Stimulated activated CD4-positive, alpha-beta T cell treated with anti-CD3 and anti-CD28 coated beads, Interleukin-1b, Interleukin-23, amount 100 ng/mL, for 1 hour (primary cell): ENCODE measurements at places on chromosomes 12 and 14.

DNA sequence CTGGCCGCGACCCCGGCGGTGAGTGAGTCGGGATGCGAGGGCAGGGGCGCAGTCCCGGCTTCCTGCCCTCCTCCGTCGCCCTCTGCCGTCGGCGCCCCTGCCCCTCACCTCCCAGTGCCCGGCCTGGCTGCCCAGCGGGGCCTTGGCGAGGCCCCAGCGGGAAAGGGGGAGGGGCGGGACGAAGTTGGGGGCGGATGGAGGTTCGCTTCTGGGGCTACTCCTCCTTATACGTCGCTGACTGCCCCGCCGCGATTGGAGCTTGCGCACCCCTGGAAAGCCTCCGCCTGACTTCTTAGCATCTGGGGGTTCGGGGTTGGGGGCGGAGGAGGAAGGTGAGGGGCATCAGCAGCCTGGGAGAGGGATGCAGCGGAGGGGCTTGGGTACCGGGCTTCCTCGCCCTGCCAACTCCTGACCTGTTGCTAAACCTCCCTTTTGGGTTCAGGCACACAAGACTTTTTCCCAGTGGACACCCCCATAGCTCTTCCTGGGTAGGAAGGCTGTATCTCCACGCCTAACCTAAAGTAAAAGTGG lies 406 bp downstream of the TMEM263 start:
- DNase-seq: peak; percentile 5

DNA sequence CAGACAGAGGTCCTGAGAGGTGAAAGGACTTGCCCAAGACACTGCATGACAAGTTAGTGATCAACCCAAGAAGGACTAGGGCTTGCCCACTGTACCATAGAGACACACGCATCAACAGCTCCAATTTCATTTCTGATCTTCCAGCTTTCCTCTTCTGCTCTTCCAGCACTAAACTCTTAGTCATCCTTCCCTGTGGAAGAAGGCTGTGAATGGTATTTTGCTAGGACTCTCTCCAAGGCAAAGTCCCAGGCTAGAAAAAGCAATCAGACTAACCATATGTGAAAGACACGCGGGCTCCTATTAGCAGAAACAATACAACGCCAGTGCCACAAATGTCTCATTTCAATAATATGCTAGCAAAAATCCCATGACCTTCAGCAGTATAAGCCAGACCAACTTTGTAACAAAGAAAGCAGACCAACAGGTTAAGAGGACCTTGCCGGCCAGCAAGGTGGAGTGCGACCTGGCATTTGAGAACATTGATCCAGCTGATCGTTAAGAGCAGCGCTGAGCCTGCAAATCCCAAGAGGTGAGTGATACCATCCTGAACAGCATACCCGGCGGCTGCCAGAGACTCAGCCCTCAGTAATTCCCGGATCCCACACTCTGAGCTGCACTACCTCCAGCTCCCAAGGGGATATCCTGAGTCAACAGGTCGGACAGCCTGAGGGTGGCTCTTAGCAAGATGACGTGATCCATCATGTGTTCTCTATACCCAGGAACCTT lies 132.5 kb downstream of the FOXN3 start:
- no peak for DNase-seq

DNA sequence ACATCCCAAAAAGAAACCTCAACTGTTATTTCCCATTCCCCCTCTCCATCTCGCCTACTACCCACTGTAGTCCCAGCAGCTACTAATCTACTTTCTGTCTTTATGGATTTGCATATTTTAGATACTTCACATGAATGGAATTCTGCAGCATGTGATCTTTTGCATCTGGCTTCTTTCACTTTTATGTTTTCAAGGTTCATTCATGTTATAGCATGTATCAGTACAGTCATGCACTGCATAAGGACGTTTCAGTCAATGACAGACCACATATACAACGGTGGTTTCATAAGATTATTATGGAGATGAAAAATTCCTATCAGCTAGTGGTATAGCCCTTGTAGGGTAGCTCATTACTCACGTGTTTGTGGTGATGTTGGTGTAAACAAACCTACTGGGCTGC lies 24.5 kb downstream of the PCNX4 start:
- DNase-seq: no peak

DNA sequence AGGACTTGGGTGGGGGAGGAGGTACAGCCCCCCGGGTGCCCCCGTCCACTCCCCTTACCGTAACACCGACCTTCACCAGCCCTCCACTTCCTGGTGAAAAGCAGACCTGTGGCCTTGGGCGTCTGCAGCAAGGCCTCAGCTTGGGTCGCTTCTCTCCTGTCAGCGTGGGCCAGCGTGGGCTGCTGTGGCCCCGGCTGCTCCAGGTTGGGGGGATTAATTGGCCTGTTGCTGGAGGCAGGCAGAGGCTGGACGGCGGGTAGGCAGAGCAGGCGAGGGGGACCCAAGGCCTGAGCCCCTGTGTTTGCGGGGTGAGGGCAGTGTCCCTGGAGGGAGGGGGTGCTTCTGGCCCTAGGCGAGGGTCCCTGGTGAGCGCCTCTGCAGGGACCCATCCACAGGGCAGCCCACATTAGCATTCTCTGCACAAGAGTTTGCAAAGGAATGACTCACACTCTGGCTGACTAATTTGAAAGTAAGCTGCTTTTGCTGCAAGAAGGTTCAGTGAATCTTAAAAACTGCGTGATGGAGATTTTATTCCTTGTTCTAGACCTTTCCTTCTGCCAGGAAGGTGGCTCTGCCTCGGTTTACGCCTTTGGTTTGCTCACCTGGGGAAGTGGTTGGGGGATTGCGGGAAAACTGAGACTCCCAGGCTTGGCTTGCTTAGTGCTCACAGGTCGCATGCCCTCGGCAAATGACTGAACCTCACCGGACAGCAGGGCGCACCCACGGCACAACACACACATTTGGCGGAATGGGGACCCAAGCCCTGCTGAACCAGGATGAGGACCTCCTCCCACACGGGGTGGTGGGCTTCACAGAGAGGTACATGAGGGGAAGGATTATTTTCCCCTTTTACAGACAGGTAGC lies 37.9 kb upstream of the DLK1 start:
- DNase-seq: no peak

DNA sequence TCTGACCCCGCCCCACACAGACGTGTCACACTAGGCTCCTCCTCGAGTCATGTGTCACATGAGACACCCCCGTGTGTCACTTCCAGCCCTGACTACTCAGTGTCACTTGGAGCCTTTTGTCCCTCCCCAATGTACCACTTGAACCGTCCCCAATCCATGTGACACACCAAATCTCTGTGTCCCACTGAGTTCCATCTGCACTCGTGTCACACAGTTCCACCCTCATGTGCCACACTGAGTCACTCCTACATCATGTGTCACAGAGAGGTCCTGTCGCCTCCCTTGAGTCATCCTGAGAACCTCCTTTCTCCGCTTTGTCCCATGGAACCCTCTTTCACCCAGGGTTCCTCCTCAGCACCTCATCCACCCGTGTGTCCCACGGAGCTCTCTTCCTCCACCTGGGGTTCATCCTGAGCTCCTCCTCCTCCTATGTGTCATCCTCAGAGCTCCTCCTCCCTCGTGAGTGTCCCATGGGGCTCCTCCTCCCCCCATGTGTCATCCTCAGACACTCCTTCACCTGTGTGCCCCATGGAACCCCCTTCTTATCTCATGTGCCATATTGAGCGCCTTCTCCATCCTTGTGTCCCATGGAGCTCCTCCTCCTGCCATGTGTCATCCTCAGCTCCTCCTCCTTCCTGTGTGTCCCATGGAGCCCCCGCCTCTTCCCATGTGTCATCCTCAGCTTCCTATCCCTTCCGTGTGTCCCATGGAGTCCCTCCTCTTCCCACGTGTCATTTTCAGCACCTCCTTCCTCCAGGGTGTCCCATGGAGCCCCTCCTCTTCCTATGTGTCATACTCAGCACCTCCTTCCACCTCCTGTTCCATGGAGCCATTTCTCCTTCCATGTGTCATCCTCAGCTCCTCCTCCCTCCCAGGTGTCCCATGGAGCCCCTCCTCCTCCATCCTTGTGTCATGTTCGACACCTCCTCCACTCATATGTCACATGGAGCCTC lies 32.0 kb downstream of the RTL1 start:
- DNase-seq: no peak

- DNase-seq: no peak
Measured at GRCh38 chr14:71713016-71713415, 219.2 kb upstream of the RGS6 start.

- no peak for DNase-seq
Measured at GRCh38 chr14:81366214-81366613, 33.9 kb downstream of the STON2 start.

DNA sequence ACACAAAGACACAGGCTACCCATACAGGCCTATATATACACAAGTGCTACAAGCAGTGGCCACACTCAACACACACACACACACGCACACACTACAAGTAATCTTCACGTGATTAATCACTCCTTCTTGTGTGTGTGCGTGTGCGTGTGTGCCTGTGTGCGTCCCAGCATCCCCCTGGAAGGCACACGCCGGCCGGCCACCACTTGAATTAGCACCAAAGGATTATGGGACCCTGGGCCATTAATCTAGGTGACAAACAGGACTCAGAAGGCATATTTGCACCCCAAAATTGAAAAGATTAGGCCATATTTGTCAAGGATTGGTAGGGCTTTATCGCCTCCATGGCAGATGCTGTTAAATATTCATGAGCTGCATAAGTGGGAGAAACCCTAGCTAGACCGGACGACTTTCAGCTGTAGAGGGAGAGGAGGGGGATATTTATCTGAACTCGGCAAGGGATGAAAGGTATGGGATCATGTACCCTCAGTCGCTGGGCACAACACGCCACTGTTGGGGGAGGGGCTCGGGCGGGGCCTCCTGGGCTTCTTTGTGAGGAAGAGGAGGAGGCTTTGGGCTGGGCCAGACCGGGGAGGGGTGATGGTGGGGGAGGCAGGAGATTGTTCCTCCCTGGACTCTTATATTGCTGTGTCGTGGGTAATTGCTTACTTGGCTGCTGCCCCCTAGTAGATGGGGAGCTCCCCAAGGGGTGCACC lies 89.6 kb upstream of the LHX5 start:
- DNase-seq: no peak

GRCh38 chr14:92247341-92247740 lies 75.6 kb upstream of the SLC24A4 start:
- DNase-seq: no peak

DNA sequence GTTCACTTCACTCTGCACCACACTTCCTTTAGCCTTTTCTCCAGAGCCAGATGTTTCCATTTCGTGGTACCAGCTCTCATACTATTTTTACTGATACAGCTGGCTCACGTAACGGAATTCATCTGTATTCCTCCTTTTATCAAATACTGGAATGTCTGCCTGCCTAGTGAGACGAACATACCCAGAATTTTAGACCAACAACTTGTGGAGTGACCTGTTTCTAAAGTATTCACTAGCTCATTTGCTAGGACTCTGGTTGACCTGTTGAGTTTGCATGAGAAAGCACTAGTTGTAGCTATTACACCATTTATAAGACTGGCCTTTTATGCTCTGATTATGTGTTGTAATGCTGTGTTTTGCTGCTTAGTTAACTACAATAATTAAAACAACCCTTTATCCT lies 22.6 kb downstream of the KCNA5 start:
- no peak for DNase-seq

- no peak for DNase-seq
Measured at GRCh38 chr12:100075598-100075997, 67.1 kb downstream of the BLTP3B start.

GRCh38 chr14:32601906-32602305 lies 272.8 kb downstream of the AKAP6 start:
- DNase-seq: no peak

DNA sequence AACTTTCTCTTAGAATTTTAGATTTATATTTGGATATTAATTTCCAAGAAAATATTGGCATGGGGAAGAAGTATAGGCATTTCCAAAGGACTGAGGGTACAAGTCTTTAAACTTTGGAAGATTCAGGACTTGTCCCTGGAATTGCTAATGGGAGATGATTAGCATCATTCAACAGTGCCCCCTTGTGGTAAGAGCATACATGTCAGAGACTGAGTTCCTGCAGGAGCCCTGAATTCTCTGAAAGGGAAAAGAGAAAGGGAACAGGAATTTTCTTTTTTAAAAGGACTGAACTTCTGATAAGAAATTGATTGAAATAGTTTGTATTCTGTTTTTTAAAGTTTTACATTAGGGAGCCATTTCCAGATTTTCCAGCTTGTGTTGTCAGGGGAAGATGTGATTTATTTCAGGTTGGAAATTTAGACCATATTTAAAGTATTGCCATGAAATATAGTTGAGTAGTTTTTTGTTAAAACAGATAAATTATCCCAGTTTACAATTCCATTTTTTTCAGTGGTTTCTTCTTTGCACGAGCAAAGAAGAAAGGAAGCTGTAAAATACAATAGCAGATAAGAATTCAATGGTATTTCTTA lies 44.0 kb upstream of the REP15 start:
- DNase-seq: no peak

- no peak for DNase-seq
Measured at GRCh38 chr12:104577581-104577981, 120.8 kb downstream of the CHST11 start.

- no peak for DNase-seq
Measured at GRCh38 chr12:115988212-115988611, 289.3 kb downstream of the MED13L start.

DNA sequence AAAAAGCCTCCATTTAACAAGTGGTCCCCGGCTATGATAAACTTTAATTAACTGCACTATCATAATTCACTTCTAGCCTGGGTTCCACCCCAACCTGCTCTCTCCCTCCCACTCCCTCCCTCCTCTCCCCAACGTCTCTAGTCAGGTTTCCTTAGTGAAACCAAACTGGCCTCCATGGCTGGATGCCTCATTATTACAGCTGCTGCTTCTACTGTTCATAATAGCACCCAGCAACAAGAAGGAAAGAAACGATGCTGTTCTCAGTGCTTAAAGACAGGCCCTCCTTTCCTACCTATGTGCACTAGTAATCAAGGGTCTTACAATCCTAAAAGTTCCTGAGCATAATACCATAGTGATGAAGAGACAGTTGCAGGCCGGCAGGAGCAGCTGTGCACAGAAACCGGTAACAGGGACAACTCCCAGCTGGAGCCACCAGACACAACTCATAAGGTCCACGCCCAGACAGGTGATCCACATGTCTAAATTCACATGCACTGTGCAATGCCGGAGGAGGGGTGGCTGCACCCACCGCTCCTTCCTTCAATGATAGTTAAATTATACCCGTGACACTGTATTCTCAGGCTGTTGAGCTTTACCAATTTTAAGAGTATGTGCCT lies 6.2 kb downstream of the IRF2BPL start:
- no peak for DNase-seq

GRCh38 chr12:108371801-108372344 lies 32.8 kb upstream of the CMKLR1 start:
- no peak for DNase-seq

DNA sequence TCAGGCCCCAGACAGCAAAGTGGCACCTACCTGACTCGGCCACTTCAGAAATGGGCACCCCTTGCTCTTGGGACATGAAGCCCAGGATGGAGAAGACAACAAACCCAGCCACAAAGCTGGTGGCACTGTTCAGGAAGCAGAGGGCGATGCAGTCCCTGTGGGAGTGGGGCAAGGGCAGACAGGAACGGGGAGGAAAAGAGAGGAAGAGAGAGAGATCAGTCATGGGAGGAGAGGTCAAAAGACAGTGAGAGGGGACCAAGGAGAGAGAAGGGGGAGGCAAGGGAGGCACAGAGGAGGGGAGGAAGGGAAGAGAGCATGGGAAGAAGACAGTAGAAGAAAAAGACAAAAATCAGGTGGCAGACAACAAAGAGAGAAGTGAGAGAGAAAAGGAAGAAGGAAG lies 16.6 kb downstream of the SLC6A12 start:
- no peak for DNase-seq

GRCh38 chr14:58805057-58805456 lies 167.3 kb downstream of the DACT1 start:
- DNase-seq: no peak

GRCh38 chr14:104373055-104373854 lies 206.3 kb upstream of the C14orf180 start:
- no peak for DNase-seq
